Astrocyte (in vitro differentiated cells and primary cell): ENCODE measurements at places on chromosomes 2 and 18. TPM values are rescaled to one million over a fixed set of nuclear protein-coding genes. Genes with fewer than 3 reads are reported as not detected.
A peak's percentile ranks its signal among the peaks of the same experiment; 100 is the strongest.

DNA sequence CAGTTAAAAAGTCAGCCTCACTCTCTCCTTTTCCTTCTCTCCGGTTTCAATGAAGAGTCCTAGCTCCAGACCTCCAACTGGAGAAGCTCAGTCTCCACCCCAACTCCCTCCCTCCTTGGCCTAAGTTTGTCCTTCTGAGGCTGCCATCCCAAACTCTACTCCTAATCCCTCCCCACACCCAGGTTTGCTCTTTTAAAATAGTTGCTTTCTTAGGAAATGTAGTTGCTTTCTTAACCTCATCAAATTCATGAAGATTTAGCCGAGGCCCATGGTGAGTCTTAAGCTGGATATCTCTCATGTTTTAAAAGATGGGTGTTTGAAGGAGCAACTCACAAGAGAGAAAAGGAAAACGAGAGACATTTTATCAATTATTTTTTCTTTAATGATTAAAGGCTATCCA, 937 bp upstream of the LANCL1 start:
- DNase-seq: peak; percentile 8

- DNase-seq: no peak
These were observed 75.8 kb upstream of the GPC1 start for GRCh38 chr2:240359695-240360094.

DNA sequence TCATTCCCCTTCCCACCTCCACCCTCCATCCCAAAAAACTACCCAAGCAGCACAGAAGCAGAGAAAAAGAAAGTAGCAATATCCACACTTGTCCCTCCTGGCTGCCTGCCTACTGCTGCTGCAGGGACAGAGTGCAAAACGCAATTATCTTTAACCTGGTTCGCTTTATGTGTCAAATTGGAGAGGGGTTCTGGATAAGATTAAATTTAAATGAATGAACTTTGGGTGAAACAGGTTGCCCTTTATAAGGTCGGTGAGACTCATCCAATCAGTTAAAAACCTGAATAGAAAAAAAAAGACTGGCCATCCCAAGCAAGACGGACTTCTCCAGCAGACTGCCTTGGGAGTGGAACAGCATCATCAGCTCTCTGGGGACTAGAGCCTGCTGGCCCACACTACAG, 62.6 kb downstream of the ANKRD44 start:
- no peak for DNase-seq

- DNase-seq: no peak
These were observed 5.1 kb upstream of the CALCRL start for GRCh38 chr2:187453078-187453641.

GRCh38 chr2:112927745-112928144, 16.8 kb downstream of the IL37 start:
- DNase-seq: peak; percentile 29

DNA sequence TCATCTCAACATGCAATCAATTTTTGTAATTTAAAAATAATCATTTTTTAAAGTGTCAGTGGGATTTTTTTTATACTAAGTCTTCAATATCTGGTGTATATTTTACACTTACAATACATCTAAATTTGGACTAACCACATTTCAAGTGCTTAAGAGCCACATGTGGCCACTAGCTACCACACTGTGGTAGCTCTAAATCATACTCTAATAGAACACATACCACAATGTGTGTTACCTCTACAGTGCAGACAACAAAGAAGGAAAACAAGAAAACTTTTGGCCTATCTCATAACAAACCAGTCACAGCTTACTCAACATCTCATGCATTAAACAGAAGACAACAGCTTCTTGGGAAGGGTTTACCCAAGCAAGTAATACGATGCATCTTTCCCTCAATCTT, 24.5 kb downstream of the PIAS2 start:
- DNase-seq: no peak

DNA sequence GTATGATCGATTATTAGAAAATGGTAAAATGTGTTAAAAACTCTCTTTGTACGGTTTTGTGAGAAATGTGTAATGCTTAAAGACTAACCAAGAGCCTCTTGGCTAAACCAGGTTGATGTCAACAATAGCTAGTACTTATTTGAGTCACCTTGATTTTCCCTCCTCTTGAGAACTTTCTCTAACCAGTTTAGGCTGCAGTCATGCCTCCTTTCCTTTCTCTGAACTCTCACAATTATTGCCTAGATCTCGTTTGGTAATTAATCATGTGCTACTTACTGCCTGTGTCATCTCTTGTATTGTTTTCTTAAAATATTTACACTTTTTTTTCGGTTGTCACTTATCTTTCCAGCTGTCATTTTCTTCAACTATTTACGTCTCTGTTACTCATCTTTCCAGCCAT, 1.1 kb upstream of the EPC2 start:
- no peak for DNase-seq

GRCh38 chr18:564708-565561, 15.2 kb upstream of the CETN1 start:
- DNase-seq: no peak

DNA sequence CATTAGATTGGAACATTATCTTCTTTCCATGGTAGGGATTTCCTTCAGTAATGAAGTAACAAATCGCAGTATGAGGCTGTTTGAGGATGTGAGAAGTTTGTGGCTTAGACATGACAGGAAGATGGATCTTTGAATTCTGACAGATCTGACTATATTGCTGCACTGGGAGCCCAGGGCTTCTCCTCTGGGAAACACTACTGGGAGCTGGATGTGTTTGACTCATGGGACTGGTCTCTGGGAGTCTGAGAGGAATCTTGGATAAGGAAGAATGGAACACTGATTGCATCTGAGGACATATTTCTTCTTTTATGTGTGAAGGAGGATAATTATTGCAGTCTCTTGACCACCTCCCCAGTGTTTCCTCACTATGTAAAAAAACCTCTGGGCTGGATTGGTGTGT, 77.2 kb upstream of the ST6GAL2 start:
- peak; percentile 58 for DNase-seq

- DNase-seq: no peak
These were observed 814.2 kb upstream of the SLC39A10 start for GRCh38 chr2:194842871-194843270.

STARD6 gene
- total RNA-seq: not detected in 2 replicates

SELENOI gene
- 49.7 and 51.9 TPM in 2 replicates for total RNA-seq

STON1 gene
- 7.3 and 9.5 TPM in 2 replicates for total RNA-seq

TDRD15 gene
- not detected in 2 replicates for total RNA-seq
